ENCODE measurements at places on chromosomes 4 and X.
A peak's percentile ranks its signal among the peaks of the same experiment; 100 is the strongest.

DNA sequence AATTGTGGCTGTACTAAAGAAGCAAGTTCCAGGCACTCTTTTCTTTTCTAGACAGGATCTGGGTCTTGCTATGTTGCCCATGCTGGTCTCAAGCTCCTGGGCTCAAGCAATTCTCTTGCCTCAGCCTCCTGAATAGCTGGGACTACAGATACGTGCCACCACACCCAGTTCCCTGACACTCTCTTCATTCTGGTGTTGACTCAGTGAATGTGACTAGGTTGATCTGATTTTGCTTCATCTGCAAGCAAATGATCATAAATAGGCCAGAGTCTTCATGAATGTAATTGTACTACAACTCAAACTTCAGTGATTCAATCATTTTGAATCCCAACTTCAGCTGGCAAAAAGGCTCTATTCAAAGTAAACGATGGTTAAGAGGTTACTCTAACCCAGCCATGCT is 78.5 kb downstream of the APBB2 start:
- DNase-seq: no peak

DNA sequence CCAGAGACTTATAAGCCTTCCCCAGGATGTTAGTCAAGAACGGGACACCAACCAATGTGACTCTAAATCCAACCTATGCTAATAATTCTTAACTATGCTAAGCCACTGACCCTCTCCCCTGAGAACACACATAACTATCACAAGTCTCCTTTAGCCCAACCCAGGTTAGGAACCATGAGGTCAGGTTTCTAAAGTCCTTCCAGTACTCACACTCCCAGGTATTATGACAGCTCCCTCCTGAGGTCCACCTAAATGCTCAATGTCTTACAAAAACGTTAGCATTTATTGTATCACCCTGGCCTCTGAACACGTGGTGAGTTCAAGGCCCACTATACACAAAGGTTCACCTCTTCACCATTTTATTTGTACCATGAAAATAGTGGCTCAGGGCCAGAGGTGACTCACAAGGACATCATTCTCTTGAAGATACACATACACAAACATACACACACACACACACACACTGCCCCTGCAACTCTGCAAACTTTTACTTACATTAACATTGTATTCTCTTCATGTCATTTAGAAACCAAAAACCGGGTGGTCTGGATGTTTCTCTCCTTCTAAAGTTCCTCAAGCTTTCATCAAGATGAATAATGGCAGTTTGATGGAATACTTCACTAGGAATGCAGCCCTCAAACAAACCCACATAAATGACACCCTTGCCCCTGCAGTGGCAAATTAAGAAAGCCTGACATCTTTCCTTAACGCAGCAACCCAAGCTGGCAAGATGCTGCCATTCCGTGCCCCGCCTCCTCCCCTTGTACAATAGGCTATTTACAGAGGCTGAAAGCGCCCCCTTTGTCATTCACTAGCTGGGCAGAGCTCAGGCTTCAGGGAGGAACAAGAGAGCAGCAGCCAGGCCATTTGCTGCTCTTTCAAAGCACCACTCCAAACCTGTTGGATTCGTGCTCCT is 17.7 kb downstream of the ACSL1 start:
- DNase-seq: peak; percentile 34

- no peak for DNase-seq
These were observed 734.2 kb downstream of the RAPGEF2 start for GRCh38 chr4:159837071-159837470.

DNA sequence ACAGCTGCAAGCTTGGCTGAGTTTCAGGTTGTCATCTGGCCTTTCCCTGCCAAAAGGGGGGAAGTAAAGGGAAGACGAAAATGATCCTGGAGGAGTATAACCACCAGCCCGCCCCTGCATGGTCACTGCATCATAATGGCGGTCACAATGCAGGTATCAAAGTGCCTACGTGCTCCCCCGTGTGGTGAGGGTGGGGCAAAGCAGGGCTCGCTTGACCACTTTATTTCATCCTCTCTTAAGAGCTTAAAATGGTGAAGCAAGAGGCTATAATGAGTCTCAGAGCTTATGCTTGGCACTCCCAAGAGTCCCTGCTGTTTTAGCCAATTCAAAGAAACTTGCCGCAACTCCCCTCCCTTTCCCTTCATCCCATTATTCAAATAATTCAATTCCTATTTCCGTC is 105.6 kb downstream of the APOOL start:
- DNase-seq: no peak

DNA sequence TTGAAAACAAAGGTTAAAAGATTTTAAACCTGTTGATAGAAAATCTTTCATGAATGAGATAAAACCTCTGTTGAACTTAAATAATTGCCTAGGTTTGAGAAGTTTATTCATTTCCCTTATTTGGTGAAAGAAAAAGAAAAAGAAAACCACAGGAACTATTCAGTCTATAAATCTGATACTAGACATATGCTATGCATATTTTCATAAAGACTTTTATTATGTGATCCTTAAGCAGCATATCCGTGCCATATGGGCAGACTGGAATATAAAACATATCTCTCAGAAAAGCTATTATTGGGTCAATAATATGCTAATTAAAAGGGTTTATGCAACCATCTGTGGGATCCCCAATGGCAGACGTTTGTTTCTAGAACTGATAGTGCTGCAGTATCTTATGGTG is 178.7 kb downstream of the RASL11B start:
- no peak for DNase-seq

- no peak for DNase-seq
These were observed 860.9 kb upstream of the LCORL start for GRCh38 chr4:18882468-18882867.

- DNase-seq: no peak
These were observed 4.0 kb downstream of the LAP3 start for GRCh38 chr4:17580969-17581368.

DNA sequence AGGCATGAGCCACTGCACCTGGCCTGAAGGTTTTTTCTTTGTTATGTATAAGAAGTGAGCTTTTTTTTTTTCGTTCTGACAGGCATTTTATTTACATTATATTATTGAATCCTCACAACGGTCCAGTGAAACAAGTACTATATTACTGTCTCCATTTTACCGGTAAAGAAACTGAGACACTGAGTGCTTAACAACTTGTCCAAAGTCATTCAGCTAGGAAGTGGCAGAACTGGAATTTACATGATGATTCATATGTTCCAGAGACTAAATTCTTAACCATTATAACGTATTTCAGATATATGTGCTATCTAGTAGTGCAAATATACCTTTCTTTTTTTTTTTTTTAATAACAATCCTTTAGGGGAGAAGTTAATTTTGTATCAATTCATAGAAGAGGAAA is 18.4 kb upstream of the SLC6A14 start:
- no peak for DNase-seq

GRCh38 chr4:1826531-1827350 is 29.2 kb downstream of the LETM1 start:
- no peak for DNase-seq

DNA sequence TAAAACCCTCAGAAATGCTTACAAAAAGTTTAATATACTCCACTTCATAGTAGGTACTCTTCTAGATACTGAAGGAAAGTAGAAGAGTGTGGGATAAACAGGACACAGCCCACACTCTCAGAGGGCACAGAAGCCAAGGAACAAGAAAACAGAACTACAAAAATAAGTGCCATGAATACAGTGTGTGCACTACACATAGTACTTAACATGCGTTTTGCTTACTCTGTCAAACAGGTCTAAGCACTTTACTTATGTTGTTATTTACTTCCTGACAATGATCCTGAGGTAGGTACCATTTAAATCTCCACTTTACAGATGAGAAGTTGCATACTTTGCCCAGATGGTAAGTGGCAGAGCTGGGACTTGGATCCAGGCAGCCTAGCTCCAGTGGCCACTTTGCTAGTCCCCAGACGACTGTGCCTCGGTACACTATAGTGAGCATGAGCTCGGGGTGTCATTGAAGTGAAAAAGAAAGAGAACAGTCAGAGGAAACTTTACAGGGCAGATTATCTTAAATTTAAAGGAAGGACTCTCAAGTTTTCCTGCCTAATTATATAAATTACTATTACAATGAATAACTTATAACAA is 120.3 kb downstream of the BANK1 start:
- no peak for DNase-seq

- peak; percentile 40 for DNase-seq
These were observed 98.3 kb upstream of the MAML3 start for GRCh38 chr4:140252141-140252741.

GRCh38 chrX:18598413-18598812 is 73.5 kb downstream of the RS1 start:
- DNase-seq: no peak

DNA sequence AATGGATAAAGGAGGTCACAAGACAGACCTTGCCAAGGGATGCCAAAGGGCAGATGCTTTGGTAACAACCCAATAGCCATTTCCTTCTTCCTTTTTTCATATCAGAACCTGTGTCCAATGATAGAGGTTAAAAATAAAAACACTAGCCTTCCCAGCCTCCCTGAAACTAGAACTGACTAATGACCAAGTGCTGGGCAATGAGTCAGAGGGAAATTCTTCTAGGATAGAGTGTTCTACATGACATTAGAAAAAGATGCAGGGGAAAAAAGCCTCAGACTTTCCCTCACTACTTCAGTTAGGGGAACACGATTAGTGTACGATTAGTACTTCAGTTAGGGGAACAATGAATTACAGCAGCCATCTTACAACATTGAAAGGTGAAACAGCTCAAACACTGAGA is 29.3 kb upstream of the FAM47C start:
- no peak for DNase-seq

- DNase-seq: no peak
These were observed 254.5 kb upstream of the RPS6KA3 start for GRCh38 chrX:20521222-20521621.

DNA sequence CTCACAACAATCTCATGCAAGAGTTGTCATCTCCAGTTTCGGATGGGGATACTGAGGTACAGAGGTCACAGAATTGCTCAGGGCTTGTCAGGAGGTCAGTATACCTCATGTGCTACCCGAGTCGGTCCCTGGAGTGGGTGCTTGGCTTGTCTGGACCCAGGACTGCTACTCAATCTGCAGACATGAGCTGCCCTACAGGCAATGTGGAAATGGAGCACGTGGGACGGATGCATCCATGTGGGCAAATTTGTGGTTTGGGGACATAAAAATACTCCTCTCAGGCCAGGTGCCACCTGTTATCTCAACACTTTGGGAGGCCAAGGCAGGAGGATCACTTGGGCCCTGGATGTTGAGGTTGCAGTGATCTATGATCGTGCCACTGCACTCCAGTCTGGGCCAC is 15.8 kb downstream of the USP11 start:
- DNase-seq: no peak

DNA sequence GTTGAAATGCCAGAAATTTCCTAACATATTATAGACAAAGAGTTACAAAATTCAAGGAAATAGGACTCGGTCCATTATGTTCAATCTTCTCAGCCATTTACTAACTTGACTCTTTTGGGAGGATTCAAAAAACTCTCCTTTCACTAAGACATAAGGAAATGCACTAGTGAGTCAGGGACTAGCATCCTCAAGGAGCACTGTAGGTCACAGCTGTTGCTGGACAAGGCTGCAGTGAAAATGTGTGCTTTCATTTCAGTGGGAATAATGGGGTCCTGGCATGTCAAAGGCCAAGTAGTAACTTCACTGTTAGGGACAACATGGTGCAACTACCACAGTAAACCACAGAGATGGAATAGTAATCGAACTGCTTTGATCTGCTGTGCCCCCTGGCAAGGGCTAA is 56.9 kb upstream of the ABCG2 start:
- DNase-seq: no peak

GRCh38 chr4:125689805-125690204 is 375.1 kb downstream of the FAT4 start:
- no peak for DNase-seq

DNA sequence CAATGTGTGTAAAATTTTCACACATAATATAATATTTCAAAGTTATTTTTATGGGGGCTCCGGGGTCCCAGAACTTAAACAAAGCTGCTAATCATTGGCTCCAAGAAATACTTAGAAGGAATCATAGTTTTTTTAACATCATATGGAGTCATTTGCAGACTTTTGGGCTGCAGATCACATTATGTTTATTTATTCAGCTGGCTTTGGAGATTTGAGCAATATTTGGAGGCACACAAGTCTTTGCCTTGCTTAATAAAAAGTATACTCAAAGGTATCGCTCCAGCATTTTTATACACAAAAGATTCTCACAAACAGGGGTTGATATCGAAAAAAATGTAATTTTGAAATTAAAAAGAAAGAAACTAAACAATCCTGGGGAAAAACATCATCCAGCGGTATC is 382.5 kb upstream of the TENM3 start:
- no peak for DNase-seq

GRCh38 chr4:145289403-145290076 is 109.2 kb upstream of the OTUD4 start:
- no peak for DNase-seq

DNA sequence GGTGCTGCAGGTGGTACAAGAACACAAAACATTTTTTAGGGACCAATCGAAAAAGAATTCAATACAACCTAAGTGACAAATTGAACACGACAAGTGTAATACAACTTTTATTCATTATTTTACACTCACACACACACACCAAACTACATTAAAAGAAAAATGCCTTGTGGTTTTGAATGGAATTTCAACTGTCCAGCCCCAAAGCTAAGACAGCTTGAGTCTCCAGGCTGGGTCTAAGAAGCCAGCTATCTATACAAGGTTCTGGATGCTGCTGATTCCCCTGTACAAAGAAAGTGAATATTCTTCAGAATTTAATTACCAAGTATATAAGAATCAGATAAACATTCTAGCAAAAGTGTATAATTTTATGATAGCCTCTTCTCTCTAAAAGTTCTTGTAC is 118.2 kb downstream of the PPP3CA start:
- no peak for DNase-seq

- DNase-seq: no peak
These were observed 286.6 kb upstream of the GATB start for GRCh38 chr4:152047451-152047850.

DNA sequence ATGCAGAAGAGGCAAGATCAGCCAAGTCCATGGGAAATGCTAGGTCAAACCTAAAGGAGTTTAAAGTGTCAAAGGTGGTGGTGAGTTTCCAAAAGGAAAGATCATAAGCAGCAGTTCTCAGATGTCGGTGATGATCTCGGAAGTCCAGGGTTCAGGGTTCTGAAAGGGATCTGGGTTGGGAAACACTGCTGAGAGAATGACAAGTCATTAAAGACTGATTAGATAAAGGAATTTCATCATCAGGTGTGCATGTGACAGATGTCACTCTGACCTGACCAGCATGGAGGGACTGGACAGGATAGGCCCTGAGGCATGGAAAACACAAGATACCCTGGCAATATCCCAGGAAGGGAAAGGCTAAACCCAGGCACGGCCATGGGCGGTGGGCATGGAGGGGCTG is 195.7 kb upstream of the TBL1X start:
- DNase-seq: no peak

- no peak for DNase-seq
These were observed 94.0 kb upstream of the ATP8A1 start for GRCh38 chr4:42750856-42751255.

- DNase-seq: no peak
These were observed 55.3 kb downstream of the PDS5A start for GRCh38 chr4:39922399-39922798.

GRCh38 chr4:174999407-174999806 is 81.2 kb downstream of the ADAM29 start:
- no peak for DNase-seq

GRCh38 chrX:34764852-34765361 is 107.8 kb upstream of the TMEM47 start:
- no peak for DNase-seq

Data from right hindlimb (tissue), 1 donor.